Tibial nerve (tissue), 4 donors: ENCODE measurements at places on chromosomes 7 and 10.

DNA sequence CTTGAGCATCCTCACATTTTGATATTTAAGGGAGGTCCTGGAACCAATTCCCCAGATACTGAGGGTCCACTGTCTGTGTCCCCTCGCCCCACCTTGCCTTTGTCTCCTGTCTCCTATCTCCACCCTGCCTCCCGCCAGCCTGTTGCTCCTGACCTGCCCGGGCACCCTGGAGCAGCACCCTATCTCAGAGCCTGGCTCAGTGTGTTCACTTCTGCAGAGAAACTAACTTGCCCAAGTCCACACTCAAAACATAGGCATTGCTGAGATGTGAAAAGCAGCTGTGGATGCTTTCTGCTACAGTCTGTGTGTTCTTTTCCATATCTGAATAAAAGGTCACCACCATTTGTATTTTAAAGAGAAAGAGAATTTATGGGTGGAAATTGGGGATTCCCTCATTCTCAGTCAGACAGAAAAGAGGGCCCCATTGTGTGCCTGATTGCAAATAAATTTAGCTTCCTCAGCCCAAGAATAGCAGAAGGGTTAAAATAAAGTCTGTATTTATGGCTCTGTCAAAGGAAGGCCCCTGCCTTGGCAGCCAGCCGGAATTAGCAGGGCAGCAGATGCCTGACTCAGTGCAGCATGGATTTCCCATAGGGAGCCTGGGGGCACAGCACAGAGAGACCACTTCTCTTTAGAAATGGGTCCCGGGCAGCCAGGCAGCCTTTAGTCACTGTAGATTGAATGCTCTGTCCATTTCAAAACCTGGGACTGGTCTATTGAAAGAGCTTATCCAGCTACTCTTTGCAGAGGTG lies 161.3 kb downstream of the EGFR start:
- DNase-seq = no peak

DNA sequence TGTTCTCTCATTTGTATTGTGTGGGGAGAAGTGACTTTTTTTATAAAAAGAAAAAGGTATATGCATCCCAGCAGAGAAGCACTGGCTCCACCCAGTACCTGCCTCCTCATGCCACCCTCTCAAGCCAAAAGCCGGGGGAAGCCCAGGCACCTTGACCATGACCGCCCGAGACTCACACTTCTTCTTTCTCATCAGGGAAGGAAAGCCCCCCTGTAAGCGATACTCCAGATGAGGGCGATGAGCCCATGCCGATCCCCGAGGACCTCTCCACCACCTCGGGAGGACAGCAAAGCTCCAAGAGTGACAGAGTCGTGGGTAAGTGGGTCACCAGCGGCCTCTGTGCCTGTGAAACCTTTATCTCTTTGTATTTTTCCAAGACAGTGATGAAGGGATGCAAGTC lies 22.9 kb downstream of the IKZF1 start:
- DNase-seq = no peak

DNA sequence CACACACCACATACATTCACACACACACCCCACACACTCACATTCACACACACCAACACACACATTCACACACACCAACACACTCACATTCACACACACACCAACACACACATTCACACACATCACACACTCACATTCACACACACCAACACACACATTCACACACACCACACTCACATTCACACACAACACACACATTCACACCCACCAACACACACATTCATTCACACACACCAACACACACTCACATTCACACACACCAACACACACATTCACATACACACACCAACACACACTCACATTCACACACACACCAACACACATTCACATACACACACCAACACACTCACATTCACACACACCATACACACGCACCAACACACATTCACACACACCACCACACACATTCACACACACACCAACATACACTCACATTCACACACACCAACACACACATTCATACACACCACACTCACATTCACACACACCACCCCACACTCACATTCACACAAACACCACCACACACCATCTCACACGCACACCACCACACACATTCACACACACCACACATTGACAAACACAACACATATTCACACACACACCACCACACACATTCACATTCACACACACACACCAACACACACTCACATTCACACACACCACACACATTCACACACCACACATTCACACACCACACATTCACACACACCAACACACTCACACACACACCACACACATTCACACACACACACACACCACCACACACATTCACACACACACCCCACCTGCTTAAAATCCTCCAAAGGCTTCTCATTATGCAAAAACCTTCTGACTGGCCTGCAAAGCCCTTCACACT lies 9.0 kb downstream of the TAS2R40 start:
- no peak for DNase-seq

GRCh38 chr7:119436882-119437281 lies 836.1 kb upstream of the KCND2 start:
- no peak for DNase-seq

DNA sequence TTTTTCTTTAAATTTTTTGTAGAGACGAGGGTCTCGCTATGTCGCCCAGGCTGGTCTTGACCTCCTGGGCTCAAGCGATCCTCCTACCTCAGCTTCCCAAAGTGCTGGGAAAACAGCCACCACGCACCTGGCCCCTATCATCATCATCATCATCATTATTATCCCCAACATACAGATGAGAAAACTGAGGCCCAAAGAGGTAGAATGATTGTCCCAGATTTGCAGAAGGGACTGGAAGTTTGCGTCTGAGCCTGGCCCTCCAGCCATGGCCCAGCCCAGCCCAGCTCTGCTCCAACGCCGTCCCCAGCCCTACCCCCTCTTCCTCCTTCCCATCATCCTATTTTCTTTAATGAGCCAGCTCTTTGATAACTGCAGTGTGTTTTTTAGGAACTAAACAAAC lies 34.9 kb downstream of the TMEM130 start:
- DNase-seq = no peak

DNA sequence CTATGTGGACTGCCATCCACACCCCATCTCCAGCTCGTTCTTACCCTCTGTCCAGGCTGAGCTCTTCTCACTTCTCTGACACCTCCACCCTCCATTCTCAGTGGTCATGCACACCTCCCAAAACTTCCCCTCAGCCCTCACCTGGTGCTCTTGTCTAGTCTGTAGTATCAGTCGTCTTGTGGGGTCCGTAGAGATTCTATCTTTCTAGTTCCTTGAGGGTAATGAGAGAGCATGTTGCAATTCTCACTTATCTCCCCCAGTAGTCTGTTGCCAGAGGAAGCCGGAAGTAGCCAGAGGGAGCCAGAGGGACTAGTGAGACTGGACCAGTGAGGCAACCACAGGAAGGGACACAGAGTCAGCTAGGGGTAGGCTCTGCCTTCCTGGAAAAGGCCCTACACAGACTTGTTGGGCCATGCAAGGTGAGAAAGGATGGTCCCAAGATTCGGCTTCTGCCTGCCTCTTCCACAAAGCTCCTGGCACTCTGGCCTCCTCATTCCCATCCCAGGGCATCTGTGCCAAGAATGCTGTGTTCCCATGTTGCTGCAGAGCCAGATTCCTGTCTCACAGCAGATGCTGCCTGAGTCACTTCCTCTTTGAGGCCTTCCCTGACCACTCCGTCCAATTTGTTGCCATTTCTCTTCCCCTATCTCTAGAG lies 50.6 kb upstream of the DUSP5 start:
- no peak for DNase-seq

DNA sequence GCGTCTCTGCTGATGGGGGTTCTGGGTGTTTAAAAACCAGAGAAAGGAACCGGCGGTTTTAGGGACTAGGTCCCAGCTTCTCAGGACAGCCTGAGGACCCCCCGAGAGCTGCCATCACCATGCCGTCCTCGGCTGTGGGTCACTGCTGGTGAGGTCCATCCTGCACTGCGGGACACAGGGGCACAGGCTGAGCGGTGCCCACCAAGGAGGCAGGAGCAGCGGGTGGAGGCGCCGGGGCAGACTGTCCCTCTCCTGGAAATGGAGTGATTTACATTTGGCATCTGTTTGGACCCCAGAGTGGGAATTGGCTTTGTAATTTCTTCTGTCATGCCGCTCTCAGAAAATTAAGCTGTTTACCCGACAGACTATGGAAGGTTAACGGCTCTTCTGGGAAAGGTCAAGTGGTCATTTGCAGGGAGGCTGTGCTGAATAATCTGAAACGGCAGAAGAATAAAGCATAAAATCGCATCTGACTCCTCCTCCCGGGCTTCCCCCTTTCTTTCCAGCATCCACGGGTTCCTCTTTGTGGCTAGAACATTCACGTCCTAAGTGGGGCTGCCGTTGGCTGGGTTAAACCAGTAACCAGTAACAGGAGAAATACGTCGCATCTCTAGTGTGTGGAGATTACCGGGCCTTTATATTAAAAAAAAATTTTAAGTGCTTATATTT lies 31.7 kb downstream of the LHPP start:
- DNase-seq = no peak

DNA sequence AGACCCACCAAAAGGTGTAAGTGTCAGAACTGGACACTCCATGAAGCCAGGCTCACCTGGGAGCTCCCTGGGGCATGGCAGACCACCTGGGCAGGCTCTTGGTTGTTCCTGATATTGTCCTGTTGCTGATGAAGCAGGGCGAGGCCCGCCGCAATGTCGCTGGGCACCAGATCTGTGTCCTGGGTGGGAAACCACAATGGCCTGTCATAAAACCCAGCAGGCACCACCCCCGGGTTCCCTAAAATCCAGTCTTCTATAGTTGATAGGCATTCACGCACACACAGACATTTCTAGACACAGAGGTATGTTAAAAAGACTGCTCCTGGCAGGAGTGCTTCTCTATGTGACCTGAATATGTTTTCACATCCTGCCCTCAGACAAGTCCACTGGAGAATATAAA lies 15.0 kb downstream of the DAGLB start:
- DNase-seq = no peak

DNA sequence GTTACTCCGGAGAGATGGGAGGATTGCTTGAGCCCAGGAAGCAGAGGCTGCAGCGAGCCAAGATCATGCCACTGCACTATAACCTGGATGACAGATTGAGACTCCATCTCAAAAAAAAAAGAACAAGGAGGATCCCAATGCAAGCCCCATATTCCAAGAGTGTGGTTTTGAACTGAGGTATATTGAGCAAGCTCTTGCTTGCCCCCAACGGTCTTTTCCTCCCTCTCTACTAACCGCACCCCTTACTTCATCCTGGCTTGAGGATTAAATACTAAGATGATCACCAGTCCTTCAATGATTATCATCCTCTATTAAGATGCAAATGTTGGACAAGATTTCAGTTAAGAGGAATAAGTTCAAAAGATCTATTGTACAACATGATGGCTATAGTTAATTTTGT lies 12.5 kb upstream of the SRGN start:
- DNase-seq = no peak

GRCh38 chr7:66206119-66206933 lies 1.2 kb downstream of the TPST1 start:
- DNase-seq = no peak

- DNase-seq = no peak
Measured at GRCh38 chr10:17918187-17918903, 33.4 kb upstream of the SLC39A12 start.

GRCh38 chr10:108894402-108895301 lies 1028.7 kb downstream of the XPNPEP1 start:
- no peak for DNase-seq

- no peak for DNase-seq
Measured at GRCh38 chr7:79741684-79742083, 288.2 kb upstream of the MAGI2 start.

DNA sequence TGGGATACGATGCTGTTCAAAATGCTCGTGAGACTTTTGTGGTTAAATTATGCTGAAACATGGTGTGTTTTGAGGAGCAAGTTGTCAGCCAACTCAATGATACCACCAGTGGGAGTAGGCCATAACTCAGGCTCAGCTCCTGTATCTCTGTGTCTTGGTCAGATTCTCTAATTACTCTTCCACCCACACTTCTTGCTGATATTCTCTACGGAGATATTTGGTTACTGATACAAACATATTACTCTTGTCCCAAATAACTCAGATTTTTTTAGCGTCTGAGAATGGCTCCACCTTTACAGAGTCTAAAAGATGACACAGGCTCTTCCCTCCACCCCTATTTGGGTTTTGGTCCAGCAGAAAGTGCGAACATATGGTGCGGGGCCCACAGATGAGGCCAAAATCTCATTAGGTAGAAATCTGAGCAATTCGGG lies 168.9 kb downstream of the PKD1L1 start:
- DNase-seq = no peak

GRCh38 chr7:83985821-83986220 lies 208.8 kb downstream of the SEMA3A start:
- DNase-seq = no peak

DNA sequence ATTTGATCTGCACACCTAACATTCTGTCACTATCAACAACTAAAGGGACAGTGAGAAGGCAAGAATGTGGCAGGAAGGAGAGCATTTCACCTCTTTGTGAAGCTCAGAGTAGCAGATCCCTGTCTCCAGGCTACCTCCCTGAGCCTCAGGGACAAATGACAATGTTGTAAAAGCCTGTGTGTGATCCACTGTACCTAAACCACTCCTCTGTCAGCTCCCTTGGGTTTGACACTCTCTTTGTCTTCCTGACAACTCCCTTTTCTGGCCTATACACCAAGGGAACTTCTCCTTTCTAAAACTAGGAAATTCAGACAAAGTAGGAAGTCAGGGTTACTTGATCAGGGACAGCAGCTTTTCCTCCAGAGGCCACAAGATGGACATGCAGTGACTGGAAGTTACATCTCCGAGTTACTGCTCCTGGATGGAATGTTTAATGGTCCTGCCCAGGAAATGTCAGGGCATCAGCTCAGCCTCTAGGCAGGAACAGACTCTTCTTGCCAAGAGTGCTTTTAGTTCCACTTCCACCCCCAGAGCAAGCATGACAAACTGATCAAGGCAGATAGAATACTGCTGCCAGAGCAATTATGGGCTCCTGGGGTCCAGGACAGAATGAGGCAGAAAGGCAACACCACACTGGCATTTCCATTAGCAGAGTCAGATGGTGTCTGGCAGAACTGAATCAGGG lies 1014.5 kb upstream of the LRRTM3 start:
- DNase-seq = no peak

- no peak for DNase-seq
Measured at GRCh38 chr7:36076074-36076473, 77.0 kb upstream of the EEPD1 start.

DNA sequence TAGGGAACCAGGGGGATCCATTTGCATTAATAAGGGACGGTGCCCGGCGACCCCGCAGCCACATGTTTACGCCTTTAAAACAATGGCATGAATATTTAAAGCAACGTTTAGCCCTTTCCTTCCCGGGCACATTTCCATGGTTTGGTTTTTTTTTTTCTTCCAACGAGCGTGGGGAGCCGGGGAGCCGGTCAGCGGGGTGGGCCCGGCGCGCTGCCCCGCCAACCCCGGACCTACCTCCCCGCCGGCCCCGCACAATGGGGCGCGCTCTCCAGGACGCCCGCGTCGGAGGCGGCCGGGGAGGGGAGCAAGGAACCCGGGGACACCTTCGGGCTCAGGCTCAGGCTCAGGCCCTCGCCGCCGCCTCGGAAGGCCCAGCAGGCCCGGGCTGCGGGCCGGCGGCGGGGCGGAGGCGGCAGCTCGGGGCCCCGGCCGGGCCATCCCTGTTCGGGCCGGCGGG lies 1.0 kb downstream of the SEPHS1 start:
- DNase-seq = no peak
